ENCODE measurements at places on chromosomes 6 and 20.

DNA sequence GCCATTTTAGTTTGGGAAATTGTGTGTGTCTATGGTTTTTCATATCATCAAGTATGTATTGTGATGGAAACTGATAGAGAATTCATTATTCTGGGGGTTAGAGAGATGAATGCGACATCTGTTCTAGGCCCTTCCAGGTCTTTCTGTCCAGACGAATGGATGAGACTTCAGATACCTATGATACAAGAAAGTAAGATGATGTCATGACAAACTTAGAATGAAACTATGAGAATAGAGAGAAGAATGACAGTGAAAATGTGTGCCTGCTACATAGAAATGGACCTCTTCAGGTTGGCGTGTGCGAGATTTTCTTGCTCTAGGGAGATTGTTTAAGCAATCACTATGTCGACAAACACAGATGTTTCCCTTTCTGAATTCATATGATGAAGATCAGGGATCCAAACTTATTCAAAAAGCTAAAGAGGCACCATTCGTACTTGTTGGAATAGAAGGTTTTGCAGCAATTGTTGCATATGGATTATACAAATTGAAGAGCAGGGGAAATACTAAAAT lies 76.1 kb downstream of the SCAND1 start:
- no peak for DNase-seq

DNA sequence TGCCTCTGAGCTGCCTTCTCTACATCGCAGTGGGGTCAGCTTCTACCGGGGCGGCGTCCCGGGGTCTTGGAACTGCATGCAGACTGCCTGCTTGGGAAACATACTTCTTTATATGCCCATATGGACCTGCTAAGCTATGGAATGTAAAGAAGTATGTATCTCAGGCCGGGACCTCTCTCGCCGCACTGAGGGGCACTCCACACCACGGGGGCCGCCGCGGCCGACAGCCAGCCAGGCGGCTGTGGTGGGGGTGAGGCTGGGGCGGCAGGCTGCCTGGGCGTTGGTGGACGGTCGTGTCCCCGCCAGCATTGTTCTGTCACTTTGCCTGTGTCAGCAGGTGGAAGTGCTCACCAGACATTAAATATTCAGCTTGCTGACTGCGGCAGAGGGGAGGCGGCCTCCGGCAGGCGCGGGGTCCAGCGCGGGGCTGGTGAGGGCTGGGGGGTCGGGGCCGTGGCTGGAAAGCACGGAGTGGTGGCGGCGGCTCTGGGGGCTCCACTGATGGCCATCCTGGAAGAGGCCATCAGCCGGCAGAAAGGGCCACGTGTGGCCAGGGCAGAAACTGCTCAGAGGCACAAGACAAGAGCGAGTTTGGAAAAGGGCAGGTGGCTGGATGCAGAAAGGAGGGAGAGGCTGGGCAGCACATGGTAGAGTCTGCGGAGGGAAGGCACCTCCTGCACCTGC lies 78.6 kb upstream of the GATA5 start:
- DNase-seq = no peak

- DNase-seq = peak; percentile 46
These were observed 66.0 kb downstream of the PLAGL1 start for GRCh38 chr6:143941852-143942627.

- no peak for DNase-seq
These were observed 133.9 kb downstream of the ZDHHC14 start for GRCh38 chr6:157514659-157515496.

GRCh38 chr6:70080443-70081070 lies 214.2 kb downstream of the COL19A1 start:
- no peak for DNase-seq

GRCh38 chr6:76124018-76124417 lies 51.6 kb upstream of the IMPG1 start:
- no peak for DNase-seq

GRCh38 chr6:99064834-99065233 lies 117.1 kb upstream of the FBXL4 start:
- DNase-seq = no peak

- no peak for DNase-seq
These were observed 775.2 kb downstream of the C6orf118 start for GRCh38 chr6:164534070-164534766.

DNA sequence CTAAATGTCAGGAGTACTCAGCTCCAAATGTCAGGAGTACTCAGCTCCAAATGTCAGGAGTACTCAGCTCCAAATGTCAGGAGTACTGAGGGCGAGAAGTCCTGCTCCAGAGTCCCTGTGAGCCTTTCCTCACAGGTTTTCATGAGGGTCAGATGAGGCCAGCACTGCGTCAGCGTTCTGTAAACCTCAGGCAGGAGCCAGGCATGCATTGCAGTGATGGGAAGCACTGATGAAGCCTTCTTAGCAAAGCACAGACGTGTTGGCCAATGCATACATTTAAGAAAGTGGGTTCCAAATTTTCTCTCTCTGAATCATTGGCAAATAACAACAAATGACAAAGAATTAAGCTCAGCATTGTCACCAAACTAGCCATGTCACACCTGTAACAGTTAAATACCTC lies 254.9 kb downstream of the ZNF217 start:
- no peak for DNase-seq

GRCh38 chr6:25942561-25943147 lies 12.2 kb upstream of the SLC17A2 start:
- DNase-seq = no peak

- no peak for DNase-seq
These were observed 55.3 kb upstream of the CEP85L start for GRCh38 chr6:118706702-118707101.

- DNase-seq = no peak
These were observed 379 bp downstream of the CABLES2 start for GRCh38 chr20:62406635-62407176.

Measured in naive thymus-derived CD8-positive, alpha-beta T cell (primary cell).